ENCODE measurements at places on chromosomes 13 and 19.
A peak's percentile ranks its signal among the peaks of the same experiment; 100 is the strongest.

GRCh38 chr13:99251921-99252320 lies 6.3 kb downstream of the GPR18 start:
- DNase-seq, result no peak

DNA sequence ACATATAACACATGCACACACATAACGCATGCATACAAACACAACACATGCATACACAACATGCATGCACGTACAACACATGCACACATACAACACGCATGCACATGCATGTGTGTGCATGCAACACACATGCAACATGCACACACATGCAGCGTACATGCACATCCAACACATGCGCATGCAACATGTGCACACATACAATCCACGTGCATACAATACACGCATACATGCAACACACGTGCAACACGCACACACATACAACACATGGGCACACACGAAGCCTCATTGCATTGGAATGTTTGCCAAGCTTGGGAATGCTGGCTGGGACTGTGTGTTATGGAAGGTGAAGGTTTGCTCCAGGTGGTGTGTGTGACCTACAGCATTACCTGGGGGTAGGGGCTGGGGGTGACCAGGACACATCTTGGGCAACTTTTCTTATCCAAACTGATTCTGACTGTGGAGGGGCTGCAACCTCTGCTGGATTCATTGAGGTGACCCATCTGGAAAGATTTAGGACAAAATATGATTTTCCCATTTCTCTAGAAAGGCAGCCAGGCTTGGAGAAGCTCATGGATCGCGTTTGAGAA lies 58.9 kb downstream of the SPACA7 start:
- no peak for DNase-seq

GRCh38 chr13:58085274-58085673 lies 453.7 kb downstream of the PCDH17 start:
- no peak for DNase-seq

DNA sequence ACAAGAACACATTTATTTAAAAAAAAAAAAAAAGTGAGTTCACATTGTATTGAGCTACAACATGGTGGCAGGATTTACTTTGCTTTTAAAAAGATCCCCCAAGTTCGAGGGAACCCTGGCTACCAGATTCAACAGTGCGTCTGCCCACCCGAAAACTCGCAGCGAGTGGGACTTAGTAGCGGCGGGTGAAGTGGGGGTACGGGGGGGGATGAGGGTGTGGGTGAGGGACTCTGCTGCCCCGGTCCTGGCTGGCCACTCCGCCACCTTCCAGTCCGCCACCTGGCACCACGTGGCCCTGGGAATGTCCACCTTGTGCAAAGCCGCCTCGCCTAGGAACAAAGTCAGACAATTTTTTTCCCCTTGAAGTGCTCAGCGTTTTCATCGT lies 19.3 kb upstream of the TINCR start:
- DNase-seq, result no peak

DNA sequence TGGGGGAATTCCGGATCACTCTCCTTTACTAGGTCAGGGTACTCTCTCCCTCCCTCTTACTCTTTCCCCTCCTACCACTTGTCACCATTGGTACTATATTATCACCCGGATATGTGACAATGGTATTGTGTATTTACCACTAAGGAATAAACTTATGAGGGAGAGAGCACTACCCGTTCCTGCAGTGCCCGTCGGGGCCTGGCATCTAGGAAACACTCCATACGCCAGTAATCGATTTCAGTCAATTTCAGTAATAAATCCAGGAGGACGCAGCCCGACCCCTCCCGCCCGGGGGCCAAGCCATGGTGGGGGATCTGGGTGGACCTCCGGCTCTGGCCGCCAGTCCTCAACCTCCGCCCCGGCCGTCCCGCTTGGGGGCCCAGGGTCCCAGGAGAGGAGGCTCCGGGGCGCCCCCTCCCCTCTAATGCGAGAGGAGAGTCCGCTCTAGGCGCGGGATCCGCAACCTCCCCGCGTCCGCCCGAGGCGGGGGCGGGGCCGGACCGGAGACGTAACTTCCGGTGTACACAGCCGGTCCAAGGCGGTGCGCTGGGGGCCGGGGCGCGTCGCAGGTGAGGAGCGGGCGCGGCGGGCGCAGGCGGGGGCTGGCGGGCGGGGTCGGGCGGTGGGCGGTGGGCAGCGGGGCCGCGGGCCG lies at the start of gene GARRE1:
Gene GARRE1, plus strand, starts transcription at position 509 of the 652 bp plus-strand sequence. CDS start 45,920 bp downstream, outside the sequence.
- peak; percentile 90 for DNase-seq

GRCh38 chr13:19587635-19588300 lies 26.4 kb upstream of the TPTE2 start:
- peak; percentile 36 for DNase-seq

GRCh38 chr19:44745341-44745831 lies 3.1 kb upstream of the BCL3 start:
- peak; percentile 17 for DNase-seq

DNA sequence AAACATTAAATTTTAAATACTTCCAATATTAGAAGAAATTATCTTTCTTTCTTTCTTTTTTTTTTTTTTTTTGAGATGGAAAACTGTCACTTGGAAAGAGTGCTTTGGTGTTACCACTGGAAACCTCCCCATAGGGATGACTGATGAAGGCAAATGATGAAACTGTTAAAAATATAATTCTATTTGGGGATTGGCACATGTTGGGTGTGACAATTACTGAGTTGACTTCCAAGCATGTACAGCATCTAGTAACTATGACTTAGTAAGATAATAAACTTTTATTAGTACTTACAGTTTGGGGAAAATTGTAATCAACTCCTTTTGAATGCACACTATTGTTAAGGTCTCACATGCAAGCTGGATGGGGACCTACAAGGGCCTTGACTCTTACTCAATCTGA lies 592.5 kb downstream of the KCTD12 start:
- DNase-seq, result no peak

DNA sequence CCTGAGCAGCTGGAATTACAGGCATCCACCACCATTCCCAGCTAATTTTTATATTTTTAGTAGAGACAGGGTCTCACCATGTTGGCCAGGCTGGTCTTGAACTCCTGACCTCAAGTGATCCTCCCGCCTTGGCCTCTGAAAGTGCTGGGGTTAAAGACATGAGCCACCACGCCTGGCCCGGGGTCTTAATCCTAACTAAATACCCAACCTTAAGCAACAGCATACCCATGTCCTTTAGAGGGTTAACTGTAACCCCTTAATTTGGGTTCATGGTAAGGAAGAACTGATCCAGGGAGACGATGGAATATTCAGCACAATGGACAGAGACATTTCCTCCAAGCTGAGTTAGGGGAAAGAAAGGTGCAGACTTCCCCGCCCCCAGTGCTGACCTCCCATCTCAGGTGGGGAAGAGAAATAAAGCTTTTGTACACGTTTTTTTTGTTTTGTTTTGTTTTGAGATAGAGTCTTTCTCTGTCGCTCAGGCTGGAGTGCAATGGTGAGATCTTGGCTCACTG lies 8.7 kb upstream of the GALP start:
- no peak for DNase-seq

DNA sequence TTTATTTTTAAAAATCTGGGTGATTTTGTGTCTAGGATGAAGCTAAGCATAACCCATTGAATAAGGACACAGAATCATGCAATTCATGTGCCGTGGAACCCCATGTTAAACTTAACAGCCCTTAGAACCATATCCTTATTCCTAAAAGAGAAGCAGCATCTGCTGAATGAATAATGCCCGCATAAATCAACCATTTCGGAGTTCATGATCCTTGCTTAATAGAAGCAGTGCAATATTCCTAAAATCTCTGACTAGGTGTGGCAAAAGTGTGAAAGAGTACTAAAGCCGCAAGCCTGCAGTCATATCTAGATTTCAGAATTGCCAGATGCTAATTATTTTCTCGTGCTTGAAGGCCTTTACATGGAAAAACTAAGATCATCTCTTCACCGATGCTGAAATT lies 33.6 kb upstream of the ARGLU1 start:
- DNase-seq, result no peak

DNA sequence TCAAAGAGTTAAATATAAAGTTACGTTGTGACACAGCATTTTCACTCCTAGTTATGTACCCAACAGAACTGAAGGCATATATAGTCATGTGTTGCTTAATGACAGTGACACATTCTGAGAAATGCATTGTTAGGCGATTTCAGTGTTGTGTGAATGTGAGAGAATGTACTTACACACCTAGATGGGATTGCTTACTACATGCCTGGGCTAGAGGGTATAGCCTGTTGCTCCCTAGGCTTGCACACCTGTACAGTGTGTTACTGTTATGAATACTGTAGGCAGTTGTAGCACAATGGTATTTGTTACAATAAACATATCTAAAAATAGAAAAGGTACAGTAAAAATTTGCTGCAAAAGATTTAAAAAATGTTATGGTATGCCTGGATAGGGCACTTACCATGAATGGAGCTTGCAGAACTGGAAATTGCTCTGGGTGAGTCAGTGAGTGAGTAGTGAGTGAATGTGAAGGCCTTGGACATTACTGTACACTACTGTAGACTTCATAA lies 89.2 kb downstream of the DHRS12 start:
- no peak for DNase-seq

DNA sequence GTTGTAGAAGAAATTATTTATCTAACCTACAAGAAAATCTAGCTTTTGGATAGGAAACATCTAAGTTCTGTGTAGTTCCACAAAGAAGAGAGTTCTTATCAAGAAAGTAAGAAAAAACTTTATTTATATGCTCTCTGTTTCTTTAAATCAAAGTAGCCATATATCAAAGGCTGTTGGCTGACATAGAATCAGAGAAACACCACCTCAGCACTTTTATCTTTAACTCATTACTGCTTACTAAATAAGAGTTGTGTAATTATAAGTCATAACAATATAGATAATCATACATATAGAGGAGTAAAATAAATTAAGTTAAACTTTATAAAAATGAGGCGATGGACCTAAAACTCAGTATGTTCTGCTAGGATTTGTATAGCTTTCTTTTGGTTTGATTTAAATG lies 570.6 kb downstream of the PCDH17 start:
- no peak for DNase-seq

- DNase-seq, result no peak
Measured at GRCh38 chr13:48804821-48805601, 151.3 kb downstream of the CYSLTR2 start.

- DNase-seq, result no peak
Measured at GRCh38 chr13:109939180-109939579, 152.8 kb upstream of the IRS2 start.

DNA sequence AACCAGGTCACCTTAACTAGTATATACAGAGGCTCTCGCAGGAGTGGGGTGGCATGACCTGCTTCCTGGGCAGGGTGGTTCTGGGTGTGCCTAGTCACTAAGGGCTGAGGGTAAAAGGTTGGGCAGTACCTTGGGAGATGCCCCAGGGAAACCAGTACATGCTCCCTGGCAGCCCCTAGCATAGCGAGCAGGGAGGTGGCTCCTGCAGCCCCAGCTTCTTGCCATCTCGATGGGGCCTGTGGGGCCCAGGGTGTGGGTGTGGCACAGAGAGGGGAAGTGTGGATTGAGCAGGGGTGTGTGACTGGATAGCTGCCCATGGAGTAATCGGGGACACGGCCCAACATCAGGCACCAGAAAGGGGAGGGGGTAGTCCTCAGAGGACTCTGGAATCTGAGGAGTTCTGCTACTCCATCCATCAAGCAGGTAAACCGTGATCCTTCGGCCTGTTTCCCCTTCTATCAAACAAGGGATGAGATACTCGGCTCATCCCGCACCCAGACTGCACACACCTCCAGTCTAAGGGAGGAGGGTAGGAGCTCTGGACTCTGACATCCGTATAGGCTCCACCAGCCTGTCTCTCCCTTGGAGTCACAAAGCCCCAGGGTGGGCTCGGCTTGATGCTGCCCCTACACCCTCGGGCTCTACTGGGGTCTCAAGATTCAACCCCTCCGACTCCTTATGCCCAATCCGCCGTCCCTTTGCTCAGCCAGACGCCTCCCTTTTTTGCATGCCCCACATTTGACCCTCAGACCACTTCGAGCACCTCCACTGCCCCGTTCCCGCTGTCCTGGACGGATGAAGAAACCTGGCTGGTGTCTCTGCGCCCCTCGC lies 1.1 kb downstream of the ZBTB45 start:
- no peak for DNase-seq

GRCh38 chr19:32227561-32228165 lies 117.7 kb upstream of the ZNF507 start:
- DNase-seq, result no peak

DNA sequence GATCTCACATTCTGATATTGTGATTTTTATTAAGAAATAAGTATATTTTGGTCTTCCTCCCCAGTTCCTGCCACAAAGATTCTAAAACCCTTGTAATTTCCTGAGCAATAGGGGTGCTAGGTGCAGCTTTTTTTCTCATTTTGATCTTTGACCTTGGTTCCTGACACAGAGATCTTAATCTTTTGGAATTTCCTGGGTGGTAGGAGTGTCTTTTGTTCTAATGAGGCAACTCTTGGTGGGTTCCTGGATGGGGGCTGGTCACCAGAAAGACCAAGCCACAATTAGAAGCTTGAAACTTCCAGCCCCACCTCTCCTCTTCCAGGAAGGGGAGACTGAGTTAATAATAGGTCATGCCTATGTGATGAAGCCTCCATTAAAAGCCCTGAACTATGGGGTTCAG lies 334.6 kb downstream of the FOXO1 start:
- DNase-seq, result no peak

DNA sequence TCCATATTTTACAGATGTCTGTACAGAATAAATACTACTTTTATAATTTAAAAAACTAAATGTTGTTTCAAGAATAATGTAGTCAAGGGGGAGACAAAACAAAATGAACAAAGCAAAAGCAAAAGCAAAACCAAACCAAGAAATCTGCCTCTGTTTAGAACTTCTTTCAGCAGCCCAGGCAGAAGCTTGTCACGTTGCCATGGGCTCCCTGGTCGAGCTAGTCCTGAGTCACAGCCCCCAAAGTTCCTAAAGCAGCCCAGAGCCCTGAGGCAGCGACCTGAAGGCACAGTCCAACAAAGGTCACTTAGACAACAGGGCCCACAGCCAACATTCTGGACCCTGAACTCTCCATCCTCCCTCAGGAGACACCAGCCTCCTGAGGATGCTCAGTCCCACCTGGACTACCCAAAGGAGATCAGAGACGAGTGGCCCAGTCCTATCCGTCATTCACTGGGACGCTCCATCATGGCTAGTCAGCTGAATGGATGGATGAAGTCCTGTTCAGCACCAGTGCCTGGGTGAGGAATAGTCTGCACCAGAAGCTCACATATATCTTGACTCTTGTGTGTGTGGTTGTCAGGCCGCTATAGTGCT lies 41.7 kb downstream of the SIAH3 start:
- no peak for DNase-seq

- no peak for DNase-seq
Measured at GRCh38 chr19:11540645-11541044, 2.0 kb downstream of the CNN1 start.

GRCh38 chr13:91767651-91768050 lies 369.2 kb downstream of the GPC5 start:
- DNase-seq, result no peak

- peak; percentile 72 for DNase-seq
Measured at GRCh38 chr13:111518161-111518792, 197.8 kb downstream of the TEX29 start.

GRCh38 chr19:58007285-58007684 lies 4.7 kb upstream of the ZNF606 start:
- DNase-seq, result no peak

GRCh38 chr19:29887442-29887855 lies 54.6 kb upstream of the URI1 start:
- DNase-seq, result no peak
